ENCODE measurements at places on chromosomes 5 and 9.

DNA sequence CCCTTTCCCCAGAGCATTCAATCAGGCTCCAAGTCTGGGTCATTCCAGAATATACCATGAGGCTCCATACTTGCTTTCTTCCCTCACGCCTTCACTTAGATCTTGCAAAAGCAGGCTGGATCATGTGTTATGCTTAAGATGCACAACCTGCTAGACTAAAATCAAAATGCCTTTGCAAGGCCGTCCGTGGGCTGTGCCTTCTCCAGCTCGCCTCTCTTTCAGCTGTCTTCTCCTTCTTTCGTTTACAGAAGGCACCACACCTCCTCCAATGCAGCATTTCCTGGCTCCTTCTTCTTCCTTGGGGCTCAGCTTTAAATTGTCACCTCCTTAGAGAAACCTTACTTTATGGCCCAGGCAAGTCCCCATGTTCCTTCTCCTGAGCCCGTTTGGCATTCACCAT is 150.6 kb downstream of the ADCY2 start:
- DNase-seq = no peak

DNA sequence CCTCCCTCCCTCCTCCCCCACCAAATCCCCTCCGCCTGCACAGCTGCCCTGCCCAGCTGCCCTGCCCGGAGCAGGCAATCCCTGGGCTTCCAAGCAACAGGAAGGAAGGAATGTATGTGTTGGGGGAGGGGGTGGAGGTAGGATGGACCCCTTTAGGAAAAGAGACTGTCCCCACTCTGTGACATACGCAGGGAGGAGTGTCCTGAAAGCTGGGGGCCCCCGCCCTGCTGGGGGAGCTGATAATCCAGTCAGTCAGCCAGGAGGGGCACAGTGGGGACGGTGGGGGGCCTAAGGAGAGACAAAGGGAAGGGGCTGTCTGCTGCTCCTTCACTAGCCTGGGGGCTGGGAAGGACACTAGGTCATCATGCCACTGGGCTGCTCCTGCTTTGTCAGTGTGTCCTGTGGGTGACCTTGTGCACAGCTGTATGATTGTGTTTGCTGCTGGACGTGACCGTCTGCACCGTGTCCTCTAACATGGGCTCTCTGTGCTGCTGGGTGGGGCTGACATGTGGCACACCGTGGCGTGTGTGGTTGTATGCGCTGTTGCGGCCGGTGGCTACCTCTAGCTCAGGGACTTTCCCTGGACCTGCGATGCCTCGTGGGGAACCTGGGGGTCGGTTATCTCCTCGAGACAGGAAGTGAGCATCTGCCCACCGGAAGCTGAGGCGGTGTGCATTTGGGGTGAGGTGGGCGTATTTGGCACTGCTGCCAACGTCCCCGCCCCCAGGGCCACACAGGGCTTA is 3.0 kb downstream of the N4BP3 start:
- peak; percentile 49 for DNase-seq

GRCh38 chr9:37650873-37651768 is at the start of gene FRMPD1:
TSS of gene FRMPD1 (plus strand) at chr9:37650954. CDS start at chr9:37692642, 41,688 bp downstream.
- DNase-seq = peak; percentile 26

GRCh38 chr9:110776221-110776620 is 107.6 kb downstream of the MUSK start:
- no peak for DNase-seq

DNA sequence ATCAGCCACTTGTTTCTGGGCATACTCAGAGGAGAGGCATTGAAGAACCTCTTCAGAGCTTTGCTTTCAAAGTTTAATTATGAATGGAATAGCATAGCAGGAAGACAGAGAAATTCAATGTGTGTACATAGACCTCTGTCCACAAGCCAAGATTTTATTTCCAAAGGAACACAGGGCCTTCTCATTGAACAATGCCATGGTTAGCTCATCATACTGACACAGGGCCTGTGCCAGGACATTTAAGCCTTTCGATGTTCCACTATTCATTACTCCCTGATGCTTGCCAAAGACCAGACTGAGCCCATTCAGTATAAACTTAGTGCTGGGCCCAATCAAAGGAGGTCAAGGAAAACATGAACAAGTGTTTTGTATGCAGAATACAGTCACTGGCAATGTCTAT is 280.8 kb downstream of the FBXL17 start:
- no peak for DNase-seq

GRCh38 chr5:134503088-134503936 is 22.2 kb upstream of the JADE2 start:
- peak; percentile 35 for DNase-seq

DNA sequence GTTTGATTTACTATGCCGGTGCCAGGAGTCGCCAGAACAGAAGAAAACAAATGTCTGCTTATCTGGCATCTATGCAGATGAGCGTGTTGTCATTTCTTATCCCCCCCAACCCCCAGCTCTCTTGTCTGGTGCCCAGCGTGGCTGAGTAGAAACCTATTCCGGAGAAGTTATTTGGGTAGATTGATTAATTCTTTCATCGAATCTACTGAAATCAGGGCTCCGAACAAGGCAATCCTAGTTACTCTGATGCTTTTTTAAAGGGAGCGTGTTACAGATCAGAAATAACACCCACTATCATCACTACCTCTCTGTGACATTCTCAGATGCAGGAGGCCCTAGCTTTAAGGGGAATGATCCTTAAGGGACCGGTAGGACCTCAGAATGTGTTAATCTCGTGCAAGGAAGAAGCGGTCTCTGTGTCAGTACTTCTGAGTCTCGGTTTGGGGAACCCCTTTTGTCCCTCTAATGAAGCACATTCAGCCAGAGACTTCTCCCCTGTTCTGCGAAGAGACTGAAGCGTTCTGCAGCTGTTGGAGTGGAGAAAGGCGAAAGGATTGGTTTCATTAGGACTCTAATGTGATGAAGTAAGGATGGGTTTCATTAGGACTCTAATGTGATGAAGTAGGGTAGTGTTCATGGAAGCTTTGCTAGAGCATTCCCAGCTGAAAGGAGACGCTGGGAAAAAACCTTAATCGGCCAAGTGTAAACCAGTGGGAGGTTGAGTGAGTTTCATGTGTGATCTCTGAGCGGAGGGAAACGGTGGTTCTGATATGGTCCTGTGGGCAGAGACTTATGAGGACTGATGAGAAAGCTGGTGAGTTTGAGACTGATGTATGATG is 1.5 kb downstream of the PIP5K1B start:
- DNase-seq = no peak

GRCh38 chr9:95815133-95815532 is 60.4 kb upstream of the ERCC6L2 start:
- DNase-seq = no peak

DNA sequence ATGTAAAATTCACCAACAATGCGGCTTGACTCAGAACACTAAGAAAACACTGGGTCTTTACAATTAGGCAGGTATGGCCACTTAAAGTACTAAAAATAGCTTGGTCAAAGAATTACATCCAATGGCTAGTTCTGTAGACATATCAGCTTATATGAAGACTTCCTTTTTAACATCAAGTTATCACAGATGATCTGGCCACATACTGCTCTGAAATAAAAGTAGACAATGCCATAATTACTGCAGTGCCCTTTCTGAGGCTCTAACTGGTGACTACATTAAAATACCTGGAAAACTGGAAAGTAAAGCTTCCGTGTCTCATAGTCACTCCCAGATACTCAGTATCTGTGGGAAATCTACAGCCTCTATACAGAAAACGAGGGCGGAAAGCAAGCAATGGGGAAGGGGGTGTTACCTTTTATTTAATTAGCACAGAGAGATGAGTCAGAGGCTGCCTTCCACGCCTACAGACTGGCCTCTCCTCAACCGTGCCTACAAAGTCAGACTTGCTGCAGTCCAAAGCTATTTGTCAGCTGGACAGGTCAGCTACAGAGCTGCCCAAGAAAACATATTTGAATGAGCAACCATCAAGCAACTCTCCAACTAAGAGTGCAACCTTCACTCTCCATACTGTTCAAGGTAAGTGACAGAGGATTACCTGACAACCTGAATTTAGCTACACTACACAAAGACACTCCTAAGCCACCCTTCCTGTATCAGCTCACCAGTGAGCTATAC is 8.7 kb downstream of the SERINC5 start:
- DNase-seq = no peak

DNA sequence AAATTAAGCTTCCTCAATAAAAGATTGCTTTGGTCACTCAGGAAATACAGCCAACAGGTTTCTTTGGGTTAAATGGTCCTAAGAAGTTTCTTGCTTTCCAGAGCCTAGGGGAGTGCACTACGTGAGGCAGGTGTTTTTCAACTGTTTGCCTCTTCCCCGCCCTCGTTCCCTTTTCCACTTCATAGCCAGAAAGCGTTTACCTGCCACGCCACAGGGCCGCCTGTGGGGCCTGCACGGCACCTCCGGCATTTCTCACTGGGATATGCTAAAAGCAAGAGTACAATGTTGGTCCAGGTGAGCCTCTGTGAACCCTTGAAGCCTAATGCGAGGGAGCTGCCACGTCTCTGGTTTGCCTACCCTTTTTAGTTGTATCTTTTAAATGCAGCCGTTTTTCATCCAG is 167.6 kb upstream of the OTULINL start:
- no peak for DNase-seq

DNA sequence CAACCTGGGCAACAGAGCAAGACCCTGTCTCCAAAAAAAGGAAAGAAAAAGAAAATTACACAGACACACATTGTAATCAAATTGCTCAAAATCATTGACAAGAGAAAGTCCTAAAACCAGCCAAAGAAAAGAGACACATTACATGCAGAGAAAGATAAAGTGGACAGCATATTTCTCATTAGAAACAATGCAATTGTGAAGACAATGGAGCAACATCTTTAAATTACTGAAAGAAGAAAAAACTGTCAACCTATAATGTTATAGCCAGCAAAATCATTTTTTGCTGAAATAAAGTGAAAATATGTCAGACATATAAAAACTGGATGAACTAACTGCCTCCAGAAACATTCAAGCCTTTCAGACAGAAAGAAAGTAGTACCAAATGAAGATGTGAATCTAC is 120.6 kb downstream of the TMEM167A start:
- no peak for DNase-seq

DNA sequence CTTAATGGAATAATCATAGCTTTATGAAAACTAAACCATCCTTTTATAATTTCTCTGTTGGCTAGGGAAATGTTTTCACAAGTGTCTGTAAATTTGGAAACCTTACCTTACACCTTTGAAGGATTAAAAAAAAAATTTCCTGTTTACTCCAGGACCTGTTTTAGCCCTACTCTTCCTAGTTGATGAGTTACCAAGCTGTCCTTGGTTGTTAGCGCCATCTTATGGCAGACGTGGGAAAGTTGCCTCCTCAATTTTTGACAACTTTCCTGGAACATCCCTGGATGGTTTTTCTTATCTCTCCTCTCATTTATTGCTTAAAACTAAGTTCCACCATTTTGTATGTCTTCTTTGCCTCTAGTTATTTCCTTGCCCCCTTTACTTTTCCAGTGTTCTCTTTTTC is 25.7 kb downstream of the ZSWIM6 start:
- DNase-seq = no peak

DNA sequence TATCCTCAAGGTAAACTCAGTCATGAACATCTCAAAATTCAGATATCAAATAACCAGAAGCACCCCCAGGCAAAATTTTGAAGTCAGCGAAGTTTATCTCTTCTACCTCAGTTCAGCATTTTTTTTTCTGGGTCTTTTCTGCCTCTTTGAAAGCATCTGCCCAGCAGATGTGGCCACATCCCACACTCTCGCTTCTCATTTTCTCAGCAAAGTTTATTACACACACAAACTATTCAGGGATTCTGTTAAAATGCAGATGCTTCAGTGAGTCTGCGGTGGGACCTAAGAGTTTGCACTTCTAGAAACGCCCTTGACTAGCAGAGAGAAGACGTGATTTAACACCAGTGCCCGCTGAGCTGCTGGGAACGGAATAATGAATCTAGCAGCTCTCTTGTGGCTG is 19.3 kb downstream of the RASEF start:
- DNase-seq = no peak
